ENCODE measurements at places on chromosomes 16 and 17.

DNA sequence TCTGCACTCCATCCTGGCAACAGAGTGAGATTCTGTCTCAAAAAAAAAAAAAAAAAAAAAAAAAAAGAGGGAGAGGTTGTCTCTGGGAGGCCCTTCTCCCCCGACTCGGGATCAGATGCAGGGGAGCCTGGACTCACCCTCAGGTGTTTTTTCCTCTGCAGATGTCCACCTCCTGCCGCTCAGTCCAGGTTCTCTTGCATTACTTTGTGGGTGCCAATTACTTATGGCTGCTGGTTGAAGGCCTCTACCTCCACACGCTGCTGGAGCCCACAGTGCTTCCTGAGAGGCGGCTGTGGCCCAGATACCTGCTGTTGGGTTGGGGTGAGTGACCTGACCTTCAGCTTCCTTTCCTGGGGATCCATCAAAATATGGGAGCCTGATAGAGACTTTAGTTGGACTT, 34.1 kb downstream of the GLP2R start:
- DNase-seq: no peak

GRCh38 chr16:24863582-24864437, 18.0 kb downstream of the SLC5A11 start:
- DNase-seq: no peak

DNA sequence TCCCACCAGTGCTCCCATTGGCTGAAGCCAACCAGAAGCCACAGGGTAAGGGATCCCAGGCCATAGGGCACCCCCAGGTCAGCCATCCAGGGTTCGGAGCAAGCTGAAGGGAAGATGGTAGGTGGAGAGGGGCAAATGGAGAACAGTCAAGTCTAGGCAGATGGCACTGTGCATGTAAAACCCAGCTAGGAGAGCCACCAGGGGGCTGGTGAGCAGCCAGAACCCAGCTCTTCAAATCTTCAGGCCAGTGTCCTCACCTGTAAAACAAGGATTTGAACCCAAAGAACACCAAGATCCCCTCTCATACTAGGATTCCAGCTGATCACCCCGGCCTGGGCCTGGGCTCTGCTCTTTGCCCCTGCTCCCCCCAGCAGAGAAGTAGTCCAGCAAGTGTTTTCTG, 43.5 kb downstream of the GINS3 start:
- no peak for DNase-seq

DNA sequence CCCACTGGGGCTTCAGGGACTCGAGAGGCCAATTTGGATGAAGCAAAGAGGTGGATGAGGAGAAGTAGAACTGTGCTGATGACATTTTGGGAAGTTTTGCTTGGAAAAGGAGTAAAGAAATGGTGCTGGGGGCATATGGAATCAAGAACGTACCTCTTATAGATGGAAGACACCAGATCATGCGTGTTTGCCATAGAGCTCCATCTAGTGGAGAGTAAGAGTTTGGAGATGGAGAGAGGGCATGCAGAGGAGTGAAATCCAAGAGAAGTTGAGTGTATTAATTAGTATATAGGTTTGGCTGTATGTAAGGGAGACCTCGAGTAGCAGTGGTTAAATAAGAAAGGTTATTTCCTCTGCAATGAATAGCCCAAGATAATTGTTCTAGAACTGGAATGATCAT, 56.0 kb downstream of the SHISA6 start:
- DNase-seq: no peak

DNA sequence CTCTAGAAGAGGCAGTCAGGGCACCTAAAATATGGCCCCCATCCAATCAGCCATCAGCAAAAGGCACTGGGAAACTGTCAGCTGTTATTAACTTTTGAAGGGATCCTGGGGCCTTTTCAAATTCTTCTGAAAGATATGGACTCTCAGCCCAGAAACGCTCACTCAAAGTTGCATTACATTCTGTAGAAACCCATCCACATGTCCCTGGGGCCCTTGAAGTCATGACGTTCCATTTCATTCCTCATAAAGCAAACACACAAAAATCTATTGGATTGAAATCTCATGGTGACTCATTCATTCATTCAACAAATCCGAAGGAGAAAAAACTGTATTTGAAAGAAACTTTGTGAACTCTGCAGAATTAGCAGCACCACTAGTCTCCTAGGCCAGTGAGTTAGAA, 215.3 kb downstream of the C16orf95 start:
- no peak for DNase-seq

DNA sequence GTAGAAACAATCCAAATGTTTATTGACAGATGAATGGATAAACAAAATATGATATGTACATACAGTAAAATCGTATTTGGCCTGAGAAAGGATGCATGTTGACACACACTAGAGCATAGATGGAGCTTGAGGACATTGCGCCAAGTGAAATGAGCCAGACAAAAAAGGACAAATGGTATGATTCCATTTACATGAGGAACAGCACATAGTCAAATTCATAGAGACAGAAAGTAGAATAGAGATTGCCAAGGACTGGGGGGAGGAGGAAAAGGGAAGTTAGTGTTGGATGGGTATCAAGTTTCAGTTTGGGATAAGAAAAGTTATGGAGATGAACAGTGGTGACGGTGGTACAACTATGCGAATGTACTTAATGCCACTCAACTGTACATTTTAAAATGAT, 47.9 kb downstream of the COPRS start:
- no peak for DNase-seq

- DNase-seq: no peak
These were observed 5.0 kb upstream of the DCTPP1 start for GRCh38 chr16:30434852-30435251.

- DNase-seq: no peak
These were observed 1.5 kb downstream of the HLF start for GRCh38 chr17:55266051-55266957.

GRCh38 chr16:81676066-81676882, 102.8 kb upstream of the PLCG2 start:
- no peak for DNase-seq

DNA sequence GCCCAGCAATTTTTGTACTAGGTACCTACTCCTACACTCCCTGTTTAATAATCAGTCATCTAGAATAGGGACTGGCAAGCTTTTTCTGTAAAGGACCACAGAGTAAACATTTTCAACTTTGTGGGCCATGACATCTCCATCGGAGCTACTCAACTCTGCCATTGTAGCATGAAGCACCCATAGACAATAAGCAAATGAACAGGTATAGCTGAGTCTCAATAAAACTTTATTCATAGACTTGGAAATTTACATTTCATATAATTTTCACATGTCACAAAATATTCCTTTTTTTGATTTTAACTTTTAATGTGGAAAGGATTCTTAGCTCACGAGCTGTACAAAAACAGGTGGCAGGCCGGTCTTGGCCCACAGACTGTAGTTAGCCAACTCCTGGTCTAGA, 345.8 kb downstream of the SOX9 start:
- DNase-seq: no peak

DNA sequence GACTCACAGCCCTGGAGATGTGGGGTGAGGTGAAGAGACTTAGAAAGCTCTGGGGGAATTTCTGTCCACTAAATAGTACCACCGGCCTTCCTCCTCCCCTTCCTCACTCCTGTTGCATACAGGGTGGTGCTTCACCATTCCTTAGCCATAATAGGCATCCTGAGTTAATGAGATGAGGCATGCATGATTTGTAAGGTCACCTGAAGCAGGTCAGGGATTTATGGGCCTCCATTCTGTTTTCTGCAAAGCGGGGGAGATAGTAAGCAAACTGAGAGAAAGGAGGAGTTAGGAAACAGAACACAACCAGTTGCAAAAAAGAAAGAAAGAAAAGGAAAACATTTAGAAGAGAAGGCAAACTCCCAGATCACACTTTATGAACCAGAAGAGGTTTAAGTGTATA, 9.3 kb upstream of the MYOCD start:
- no peak for DNase-seq

DNA sequence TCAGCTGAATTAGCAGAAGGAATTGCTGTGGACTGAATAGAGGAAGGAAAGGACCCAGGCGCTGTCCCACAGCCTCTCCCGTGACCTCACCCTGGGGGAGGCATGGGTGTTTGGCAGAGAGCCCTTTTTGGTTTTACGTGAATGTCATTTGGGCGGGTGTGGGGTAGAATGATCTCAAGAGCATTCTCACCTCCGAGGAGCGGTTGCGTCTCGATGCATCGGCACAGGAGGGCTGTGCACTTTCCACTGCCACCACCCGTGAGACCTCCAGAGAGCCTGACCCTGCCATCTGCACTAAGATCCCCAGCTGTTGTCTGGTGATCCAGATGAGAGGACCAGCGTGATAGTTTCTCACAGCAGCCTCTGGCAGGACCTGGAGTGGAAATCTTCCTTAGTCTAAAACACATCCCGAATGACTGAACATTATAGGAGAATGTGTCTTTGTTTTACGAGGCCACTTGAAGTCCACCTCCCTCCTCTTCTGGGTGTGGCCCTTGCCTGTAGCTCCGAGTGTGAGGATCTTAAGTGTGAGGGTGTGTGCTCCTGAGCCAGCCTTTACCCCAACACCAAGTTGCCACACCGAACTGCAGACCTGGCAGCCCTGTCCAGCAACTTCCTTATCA, 29.3 kb downstream of the FOXK2 start:
- DNase-seq: no peak

DNA sequence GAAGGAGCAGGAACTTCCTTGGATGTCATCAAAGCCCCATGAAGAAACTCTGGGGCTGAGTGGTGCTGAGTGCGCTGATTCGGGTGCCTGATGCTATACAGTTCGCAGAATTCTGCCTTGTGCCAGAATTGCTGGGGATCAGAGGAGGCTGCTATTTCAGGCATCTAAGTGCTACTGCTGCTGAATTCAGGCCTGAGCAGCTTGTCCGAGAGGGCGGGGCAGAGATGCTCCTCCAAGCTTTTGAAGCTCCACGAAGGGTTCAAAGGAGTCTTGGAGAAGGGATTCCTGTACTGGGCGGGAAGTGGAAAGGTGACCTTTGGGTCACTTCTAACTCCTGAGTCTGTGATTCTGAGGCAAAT, 227.8 kb downstream of the CCDC182 start:
- no peak for DNase-seq

DNA sequence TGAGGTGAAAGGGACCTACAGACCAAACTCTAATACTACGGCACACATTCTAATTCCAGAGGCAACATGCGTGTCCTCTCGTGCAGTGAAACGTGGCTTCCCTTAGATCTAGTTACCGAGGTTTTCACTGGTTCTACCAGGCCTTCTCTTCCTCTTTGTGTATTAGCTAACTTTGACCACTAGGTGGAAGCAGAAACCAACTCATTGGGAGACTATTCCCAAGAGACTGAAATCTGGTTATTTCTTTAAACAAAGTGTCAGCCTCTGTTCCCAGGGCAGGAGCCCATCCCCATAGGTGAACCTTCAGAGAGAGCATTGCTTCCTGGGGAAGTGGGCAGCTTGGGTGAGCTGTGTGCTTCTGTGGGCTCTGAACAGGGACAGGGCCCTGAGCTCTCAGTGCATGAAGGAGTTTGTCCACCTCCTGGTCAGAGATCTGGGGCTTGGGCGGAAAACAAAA, 19.7 kb upstream of the RCVRN start:
- DNase-seq: no peak

DNA sequence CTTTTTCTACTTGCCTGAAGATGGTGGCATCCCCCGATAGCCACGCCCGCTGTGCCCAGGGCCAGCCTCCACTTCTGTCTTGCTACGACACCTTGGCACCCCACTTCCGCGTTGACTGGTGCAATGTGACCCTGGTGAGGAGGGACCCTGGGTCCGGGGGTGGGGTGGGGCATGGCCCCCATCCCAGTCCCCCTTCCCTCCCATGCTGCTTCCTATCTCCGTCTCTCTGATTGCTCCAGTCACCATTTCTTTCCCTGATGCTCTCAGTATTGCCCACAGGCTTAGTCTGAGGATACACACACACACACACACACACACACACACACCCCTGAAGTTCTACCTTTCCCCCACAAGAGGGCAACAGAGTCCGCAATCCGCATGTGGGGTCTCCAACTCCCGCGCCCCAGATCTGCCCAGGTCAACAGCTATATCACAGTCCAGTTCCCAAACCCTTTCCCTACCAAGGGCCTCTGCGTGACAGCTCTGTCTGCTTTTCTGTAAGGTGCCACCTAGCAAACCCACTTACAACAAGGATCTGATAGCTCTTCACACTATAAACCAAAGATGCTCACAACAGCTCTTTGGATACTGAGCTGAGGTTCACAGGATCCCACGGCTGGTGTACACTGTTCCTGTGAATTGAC, 3.4 kb downstream of the SGCA start:
- no peak for DNase-seq

DNA sequence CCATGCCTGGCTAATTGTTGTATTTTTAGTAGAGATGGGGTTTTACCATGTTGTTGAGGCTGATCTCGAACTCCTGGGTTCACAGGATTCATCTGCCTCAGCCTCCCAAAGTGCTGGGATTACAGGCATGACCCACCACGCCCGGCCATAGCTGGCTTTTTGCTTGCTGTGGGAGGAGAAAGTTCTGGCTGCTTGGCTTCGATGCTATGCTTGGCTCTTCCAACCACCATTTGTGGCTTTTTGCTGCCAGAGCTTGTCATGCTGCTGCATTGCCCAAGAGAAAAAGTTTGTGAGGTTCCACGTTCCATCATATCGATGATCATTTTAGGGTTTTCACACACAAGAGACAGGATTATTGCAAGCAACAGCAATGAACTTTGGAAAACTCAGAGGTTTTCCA, 16.2 kb downstream of the BMERB1 start:
- DNase-seq: no peak

DNA sequence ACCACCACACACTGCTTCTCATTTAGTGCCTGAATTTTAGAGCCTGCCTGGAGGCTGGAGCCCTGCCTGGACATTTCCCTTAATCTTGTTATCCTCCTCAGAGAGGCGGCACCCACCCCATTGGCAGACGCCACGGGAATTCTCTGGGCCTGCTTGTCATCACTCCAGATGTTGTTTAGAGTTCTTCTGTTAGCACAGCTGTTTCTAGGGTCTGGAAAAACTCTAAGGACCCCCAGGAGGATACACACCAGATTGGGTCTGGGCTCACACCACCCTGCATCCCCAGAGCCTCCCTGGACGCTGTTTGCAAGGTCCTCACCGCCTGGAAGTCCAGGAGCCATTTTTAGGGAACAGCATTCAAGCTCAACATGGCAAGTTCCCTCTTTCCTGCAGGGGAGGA, 565 bp upstream of the XAF1 start:
- no peak for DNase-seq

- DNase-seq: peak; percentile 83
These were observed at the start of gene ACTG1 for GRCh38 chr17:81512562-81513371. Gene ACTG1 (minus strand): TSS chr17:81512799. CDS start chr17:81512354, 445 bp downstream.

DNA sequence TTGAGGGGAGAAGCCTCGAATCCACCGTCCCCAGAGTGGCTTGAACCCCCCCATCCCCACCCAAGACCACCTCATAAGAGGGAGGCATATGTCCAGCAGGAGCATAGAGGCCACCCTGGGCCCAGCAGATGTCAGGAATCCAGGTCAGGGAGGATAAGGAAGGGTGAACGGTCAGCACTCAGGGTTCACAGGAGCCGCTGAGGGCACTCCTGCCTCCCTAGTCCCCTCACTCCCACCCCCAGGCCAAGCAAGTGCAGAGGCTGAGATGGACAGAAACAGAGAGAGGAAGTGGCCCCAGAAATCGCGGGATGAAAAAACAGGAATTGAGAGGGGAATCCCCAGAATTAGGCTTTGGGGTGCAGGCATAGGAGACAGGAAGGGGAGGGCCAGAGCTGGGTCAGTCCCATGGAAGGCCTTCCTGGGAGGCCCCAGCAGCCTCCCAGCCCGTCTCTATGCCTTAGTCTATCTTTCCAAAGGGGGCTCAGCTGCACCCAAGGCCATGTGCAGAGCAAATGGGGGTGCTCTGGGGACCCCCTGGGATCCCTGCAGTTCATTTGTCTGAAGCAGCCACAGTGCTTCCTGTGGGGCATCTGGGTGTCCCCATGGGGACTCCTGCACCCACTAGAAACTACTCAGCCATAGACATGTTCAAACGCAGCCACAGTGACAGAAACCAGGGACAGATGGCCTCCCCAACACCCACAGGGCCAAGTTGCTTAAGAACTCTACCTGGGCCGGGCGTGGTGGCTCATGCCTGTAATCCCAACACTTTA, 1.7 kb downstream of the CMTM3 start:
- DNase-seq: no peak
